NCI-H2107 (cell line): ENCODE measurements at places on chromosomes 3 and 15.

GRCh38 chr15:58724466-58724865 lies 25.0 kb downstream of the ADAM10 start:
- no peak for DNase-seq

- no peak for DNase-seq
Measured at GRCh38 chr3:116552246-116552645, 107.0 kb upstream of the LSAMP start.

DNA sequence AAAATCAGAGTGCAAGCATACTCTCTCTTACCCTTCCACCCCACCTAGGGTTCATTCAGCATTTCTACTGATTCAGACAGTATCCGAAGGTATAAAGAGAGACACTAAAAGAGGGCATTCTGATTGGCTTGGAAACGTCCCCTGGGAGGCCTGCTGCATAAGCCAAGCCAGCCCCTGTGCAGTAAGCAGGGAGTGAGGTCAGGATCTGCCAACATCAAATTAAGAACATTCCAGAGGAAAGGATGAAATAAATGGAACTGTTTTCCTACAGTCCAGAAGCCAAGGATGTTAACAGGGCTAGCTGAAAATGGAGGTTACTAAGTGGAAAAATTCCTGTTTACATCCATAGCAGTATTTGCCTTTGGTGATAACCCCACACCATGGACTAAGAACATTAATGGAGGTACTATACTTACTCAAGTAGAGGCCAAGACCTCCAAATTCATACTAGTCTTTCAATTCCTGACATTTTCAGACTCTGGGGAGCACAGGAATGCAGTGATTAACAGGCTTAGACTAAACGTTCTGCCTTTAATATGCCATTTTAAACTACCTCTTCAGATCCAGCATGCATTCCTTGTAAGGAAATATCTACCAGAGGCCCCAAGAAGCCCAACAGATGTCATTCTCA lies 34.5 kb downstream of the NPTN start:
- no peak for DNase-seq

DNA sequence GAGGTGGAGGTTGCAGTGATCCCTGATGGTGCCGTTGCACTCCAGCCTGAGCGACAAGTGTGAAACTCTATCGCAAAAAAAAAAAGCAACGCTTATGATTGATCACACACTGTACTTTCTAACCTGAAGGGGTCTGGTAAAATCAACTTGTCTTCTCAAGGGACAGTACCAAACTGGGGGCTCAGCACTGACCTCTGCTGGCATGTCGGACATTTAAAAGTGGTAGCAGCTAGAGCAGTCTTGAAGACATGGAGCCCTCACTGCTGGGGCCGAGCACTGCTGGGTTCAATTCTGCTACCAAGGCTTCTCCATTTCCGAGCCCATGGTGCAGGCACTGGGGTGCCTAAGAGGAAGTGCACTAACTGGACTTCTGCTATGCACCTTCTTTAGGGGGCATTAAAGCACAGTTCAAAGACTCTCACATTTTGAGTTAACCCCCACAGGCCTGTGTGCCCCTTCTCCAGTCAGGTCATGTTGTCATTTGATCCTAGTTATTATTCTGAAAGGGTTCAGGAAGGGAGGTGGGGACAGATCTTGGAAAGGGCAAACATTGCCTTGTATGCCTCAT lies 26.4 kb upstream of the LAMP3 start:
- DNase-seq, result no peak

DNA sequence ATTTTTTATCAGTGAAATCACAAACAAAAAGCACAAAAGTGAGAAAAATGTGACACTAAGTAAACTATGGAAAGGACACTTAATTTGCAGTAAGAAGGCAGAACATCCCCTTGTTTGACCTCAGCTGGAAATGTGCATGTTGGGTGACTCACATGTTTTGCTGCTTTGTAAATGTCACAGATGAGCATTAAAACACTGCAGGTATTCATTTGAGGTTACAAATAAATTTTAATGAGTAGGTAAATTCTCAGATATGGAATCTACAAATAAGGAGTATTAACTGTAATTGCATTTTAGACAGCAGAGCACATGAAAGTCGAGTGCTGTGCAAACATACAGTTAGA lies 20.3 kb downstream of the CHMP2B start:
- no peak for DNase-seq

- no peak for DNase-seq
Measured at GRCh38 chr15:36958606-36959005, 141.7 kb downstream of the MEIS2 start.

DNA sequence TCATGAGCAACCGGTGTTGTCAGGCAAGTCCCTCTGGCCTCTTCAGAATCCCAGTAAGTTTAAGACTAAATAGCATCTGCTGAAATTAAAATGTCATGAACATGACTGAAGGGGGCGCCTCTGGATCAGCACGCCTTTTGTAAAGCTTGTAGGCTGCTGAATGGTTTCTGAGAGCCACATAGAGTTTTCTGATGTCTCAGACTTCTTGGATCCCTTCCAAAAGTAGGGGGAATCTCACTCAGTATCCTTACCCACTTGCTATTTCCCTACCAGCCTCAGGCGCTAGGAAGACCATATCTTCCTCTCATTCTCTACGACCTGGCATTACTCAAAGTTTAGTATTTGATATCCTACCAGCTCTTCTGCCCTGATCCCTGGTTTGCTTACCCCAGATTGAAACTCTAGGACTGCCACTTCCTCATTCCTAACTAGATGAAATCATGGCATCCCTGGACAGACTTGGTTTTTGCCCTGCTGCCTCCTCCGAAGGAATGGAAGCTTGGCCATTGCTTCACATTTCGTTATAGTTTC lies 62.7 kb upstream of the CD47 start:
- no peak for DNase-seq

DNA sequence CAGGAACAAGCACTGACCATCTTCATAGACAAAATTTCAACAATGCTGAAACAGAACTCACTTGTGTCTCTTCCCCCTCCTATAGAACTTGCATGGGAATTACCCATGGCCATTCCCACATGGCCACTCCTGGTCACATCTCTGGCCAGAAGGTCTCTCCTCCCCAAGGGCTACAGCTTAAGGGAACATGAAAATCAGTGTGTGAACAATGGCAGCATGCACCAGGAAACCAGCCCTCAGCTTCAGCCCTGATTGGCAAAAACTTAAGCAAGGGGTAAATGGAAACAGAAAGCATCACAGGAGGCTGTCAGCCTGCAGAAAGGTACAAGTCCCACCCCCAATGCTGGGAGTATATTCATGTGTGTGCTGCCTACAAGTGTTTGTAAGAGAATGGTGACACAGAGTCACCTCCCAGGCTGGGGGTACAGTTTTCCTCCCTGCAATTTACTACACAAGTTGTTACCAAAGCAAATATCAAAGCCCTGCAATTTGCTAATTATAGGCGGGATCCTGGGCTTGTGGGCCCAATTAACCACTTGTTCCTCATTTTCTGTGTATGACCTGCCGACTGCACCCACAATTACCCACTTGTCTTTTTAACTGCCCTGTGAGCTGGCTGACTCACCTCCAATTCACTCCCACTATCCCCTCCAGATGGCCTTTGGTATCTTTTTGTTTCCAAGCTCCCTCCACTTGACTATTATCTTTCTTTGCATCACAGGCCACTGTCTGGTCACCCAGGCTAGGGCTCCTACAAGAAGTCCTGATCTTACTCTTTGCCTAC lies 84.4 kb upstream of the HES1 start:
- DNase-seq, result no peak

GRCh38 chr15:71780115-71780976 lies 30.0 kb upstream of the NR2E3 start:
- DNase-seq, result no peak

DNA sequence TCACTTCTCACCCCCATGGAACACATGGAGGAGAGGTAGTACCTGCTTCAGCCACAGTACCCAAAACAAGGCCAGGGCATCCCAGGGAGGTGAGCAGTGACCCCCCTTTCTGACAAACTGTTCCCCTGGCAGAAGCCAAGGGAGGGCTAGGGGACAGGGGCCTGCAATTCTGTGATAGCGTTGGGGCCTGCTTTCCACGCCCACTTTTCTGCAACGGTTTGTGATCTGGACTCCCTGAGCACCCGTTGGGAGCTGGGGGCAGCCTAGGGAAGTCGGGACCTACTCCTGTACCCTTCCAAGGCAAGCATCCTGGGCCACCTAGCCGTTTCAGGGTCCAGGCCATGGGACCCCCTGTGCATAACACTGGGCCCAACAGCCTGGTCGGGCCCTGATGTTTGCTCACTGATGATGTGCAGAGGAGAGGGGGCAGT lies 996 bp upstream of the DNAJA4 start:
- DNase-seq, result no peak
